Posterior cingulate gyrus (tissue), 11 donors: ENCODE measurements at places on chromosomes 3 and 15.

GRCh38 chr3:77601823-77602415 is 562.0 kb downstream of the ROBO2 start:
- no peak for DNase-seq

GRCh38 chr3:72679540-72680198 is 168.6 kb downstream of the SHQ1 start:
- DNase-seq, result no peak

DNA sequence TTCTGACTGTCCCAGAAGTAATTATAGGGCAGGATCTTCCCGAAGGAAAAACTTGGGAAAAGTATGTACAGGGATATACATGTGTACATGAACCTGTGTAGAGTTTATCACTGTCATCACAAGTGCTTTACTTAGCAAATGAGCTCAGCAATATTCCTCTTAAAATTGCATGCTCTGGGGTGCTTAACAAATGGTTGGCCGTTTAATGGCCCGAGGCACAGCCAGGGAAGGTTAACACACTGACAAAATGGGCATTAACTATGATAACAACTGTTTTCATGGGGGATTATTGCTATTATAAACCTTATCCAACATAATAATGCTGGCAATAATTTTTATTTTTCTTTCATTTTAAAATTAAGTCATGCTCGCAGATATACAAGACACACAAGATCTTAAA is 459.3 kb downstream of the TUSC7 start:
- DNase-seq, result no peak

DNA sequence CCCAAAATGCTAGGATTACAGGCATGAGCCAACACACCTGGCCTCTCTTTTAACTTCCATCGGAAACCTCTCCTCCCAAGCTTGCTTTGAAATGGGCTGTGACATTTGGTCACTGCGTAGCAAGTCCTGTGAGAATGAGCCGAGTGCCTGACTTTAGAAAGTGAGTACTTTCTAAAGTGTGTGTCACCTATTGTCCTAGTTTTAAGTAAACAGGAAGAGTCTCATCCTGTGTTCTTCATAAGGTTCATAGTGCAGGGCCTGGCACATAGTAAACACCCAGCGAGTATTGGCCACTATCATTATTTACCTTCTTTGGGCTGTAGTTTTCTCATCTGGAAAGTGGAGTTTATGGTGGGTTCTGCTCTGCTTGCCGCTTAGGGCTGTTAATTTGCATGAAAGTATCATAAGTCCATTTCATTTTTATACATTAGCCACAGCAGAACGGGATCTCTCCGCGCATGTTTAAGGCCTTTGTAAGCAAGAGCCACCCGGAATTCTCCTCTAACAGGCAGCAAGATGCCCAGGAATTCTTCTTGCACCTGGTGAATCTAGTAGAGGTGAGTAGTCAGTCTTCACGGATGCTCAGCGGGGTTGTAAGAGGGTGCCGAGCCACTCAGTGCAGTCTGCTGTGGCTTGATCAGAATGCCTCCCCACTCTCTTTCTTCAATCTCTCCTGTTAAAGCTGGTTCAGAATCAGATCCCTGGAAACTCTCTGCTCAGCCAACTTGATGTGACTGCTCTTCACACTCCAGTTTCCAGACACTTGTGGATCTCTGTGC is 87.2 kb downstream of the USP13 start:
- no peak for DNase-seq

DNA sequence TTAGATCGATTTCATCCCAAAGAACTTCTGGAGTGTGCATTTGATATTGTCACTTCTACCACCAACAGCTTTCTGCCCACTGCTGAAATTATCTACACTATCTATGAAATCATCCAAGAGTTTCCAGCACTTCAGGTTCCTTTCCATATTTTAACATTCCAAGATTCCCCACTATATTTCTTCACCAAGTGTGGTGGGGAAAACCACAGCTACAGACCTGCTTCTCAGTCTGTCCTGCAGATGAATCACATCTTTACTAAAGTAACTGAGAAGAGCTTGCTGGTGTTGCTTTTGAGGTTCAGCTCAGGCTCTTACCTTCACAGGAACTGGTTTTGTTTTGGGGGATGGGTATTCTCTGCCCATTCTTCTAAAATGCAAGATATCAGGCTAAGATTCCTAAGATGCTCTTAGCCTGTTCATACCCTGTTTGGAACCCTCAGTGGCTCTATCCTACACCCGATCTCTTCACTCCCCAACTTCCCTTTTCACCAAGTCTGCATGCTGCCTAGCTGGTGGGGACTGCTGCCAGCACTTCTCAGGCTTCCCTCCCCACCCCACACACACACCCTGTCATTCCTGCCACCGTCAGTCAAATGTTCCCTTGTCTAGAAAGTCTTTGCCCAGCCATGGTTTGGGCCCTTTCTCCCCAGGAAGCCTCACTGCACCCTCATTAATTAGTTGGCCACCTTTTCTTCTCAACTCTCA is 30.8 kb downstream of the SRP14 start:
- DNase-seq, result no peak
